ENCODE measurements at places on chromosomes 5 and 9.

- DNase-seq, result no peak
Measured at GRCh38 chr5:133962801-133963476, 5.5 kb downstream of the C5orf15 start.

GRCh38 chr9:80320480-80320879, 748.7 kb downstream of the TLE4 start:
- no peak for DNase-seq

- DNase-seq, result no peak
Measured at GRCh38 chr5:34842554-34842953, 3.6 kb downstream of the TTC23L start.

- DNase-seq, result peak; percentile 9
Measured at GRCh38 chr9:27535701-27536118, 6.1 kb upstream of the MOB3B start.

DNA sequence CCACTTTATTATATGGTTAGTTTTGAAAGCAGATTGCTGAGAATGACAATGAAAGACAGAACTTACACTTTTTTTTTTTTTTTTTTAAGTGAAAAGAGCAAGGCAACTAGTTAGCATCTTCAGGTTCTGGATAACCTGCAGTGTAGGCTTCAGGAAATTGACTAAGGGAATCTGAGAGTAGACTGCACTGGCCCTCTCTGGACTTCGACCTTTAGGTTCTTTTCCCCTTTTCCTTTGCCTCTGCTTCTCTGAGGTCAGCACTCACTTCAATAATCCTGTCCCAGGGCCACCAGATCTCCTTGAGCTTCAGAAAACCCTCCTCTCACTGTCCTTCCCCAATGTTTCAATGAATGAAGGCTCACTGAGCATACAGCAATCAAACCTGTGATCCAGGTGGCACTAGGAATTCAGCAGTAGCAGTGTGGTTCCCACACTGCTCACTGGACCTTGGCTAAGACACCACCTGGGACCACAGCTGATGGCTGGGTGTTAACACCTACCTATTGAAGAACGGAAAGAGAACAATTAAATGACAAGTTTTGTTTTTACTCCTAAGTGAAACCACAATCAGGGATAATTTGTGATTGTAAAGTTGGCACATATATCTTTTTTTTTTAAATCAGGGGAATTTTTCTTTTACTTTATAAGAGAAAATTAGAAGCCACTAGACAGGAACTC, 85.8 kb upstream of the IL6ST start:
- no peak for DNase-seq

- DNase-seq, result no peak
Measured at GRCh38 chr5:78573318-78573717, 75.3 kb downstream of the LHFPL2 start.

- no peak for DNase-seq
Measured at GRCh38 chr9:137478962-137479861, 20.1 kb upstream of the NSMF start.

DNA sequence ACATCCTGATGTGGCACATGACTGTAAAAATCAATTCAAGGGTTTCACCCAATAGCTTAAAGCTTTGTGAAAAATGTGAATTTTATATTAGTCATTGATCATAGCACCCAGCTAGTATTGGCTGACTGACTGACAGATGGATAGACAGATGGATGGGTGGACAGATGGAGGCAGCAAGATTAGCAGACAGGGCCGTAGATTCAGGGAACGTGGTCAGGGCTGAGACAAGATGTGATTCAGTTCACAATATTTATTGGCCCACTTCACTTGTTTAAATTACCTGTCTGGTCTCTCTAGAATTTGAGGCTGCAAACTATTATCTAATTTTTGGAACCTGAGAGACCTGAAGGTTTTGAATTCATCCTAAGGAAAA, 12.0 kb upstream of the PCSK5 start:
- no peak for DNase-seq

- no peak for DNase-seq
Measured at GRCh38 chr9:137037035-137037434, 5.1 kb upstream of the FUT7 start.

DNA sequence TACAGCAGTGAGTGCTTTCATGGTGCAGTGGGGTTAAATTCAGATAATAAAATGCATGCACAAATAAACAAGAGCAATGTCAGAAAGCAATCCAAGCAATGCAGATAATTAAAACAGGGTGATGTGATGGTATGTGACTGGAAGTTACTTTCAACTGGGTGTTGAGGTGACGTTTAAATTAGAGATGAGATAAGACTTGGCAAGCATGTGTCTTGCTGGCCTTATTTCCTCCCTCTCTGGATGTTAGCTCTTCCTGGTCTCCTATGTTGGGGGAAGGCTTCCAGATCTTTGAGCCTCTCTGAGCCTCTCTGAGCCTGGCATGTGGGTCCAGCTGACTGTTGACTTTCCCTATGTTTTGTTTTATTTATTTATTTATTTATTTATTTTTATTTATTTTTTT, 54.4 kb downstream of the DOCK2 start:
- DNase-seq, result no peak

GRCh38 chr9:135690836-135691570, 8.3 kb downstream of the SOHLH1 start:
- DNase-seq, result no peak

- peak; percentile 15 for DNase-seq
Measured at GRCh38 chr9:131622523-131622922, 77.2 kb downstream of the PRRT1B start.

- DNase-seq, result no peak
Measured at GRCh38 chr5:137205231-137206027, 293.7 kb downstream of the SPOCK1 start.

GRCh38 chr9:71909887-71910649, 925 bp downstream of the ABHD17B start:
- DNase-seq, result peak; percentile 33

DNA sequence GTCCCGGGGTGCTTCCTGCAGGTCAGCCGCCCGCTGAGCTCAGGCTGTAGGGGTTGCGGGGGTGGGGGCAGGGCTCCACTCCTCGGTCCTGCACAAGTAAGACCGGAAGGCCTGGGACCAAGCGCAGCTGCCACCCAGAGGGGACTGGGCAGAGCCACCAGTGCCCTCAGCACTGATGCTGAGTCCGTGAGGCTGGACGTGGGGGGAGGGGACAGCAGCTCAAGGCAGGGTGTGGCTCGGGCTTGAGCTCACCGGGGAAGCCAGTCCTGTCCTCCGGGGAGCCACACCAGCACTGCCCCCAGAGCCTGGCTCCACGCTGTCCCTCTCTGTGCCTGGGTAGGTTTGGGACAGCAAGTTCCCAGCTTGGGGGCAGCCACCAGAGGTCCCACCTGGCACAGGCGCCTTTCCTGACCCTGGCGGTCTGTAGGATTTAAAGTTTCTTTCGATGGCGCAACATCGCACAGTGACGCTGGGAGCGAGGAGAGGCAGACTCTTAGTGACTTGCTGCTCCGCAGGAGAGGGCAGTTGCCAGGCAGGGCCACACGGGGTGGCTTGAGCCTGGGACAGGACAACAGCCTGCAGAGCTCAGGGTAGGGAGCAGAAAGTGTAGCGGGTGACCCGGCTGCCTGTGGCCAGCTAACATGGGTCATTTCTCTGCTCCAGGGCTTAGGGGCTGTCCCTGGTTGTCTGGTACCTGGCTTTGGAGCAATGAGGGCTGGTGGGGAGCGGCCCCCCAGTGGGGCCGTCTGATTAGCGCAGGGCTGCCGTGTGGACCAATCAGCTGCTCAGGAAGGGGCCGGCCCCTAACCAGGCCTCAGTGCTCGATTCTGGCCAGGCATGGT, 5.7 kb downstream of the LCN1 start:
- no peak for DNase-seq

DNA sequence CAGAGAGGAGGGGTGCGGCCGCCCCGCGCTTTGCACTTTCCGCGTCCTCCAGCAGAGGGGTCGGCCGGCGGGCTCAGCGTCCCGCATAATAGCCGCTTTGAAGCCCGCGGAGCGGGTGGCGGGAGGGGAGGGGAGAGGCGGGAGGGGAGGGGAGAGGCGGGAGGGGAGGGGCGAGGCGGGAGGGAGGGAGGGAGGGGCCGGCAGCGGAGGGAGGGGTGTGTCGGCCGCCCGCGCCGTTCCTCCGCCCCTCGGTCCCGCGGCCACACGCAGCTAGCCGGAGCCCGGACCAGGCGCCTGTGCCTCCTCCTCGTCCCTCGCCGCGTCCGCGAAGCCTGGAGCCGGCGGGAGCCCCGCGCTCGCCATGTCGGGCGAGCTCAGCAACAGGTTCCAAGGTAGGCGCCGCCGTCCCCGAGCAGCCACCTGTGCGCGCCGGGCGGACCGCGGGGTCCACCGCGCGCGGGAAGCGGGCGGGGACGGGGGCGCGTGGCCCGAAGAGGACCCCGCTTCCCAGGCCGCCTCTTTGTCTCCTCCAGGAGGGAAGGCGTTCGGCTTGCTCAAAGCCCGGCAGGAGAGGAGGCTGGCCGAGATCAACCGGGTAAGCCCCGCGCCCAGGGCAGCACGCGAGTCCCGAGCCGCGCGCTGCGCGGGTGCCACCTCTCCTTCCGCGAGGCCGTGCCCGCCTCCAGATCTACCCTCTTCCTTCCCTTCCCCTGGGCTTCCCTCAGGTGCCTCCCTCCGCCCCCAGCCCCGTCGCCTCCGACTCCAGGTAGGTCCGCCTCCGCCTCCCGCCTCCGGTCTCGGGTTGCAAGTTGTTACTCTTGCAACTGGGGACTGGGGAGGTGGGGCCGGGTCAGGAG, at the start of gene AIF1L:
AIF1L (plus strand) TSS at position 263 of the 857 bp plus-strand sequence; CDS start at position 362, 99 bp downstream.
- DNase-seq, result peak; percentile 86

GRCh38 chr9:133578524-133579441, 30.4 kb downstream of the FAM163B start:
- no peak for DNase-seq

DNA sequence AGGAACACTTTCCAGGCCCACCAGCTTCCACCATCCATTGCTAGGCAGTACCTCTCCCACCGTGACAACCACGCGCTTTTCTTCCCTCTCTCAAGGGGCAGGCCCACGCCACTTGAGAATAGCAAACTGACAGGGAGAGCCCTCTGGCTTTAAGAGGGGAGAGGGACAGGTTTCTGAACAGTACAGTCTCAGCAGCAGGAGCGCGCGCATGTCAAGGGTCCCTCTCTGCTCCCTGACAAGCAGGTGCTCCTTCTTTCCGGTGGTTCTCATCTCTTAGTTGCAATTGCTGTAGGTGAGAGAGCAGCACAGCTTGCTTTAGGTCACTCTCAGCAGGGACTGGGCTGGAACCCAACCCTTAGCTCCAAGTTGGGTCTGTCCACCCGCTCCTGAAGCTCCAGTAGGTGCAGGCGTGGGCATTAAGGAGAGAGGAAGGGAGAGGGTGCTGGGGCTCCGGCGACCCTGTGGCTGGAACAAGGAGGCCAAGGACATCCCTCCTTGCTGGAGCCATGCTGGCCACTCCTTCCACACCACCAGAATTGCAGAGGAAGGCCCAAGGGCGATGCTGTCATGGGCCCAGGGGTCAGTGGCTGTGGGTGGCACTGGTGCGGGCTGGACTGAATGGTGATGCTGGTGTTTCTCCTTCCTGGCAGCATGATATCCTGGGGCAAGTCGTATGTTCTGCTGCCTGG, 9.0 kb upstream of the PHF2 start:
- DNase-seq, result peak; percentile 20

GRCh38 chr9:79408200-79408599, 163.6 kb upstream of the TLE4 start:
- DNase-seq, result peak; percentile 2

- DNase-seq, result no peak
Measured at GRCh38 chr9:84691634-84692033, 22.1 kb downstream of the NTRK2 start.

DNA sequence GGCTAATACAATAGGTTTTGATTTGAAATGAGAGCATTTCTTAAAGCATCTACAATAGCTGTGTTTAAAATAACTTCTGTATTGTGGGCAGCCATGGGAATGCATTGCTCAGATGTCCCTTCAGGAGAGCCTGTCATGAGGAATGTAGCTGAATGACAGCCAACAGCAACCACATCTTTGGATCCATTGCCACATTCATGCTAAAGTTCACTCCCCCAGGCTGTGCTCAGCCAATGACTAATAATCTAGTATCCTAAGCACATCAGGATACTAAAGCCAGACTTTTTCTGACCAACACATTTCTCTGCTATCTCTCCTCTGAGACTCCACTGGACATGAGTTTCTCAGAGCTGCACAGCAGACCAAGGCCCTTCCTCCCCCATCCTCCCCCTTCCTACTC, 45.5 kb downstream of the HTR1A start:
- DNase-seq, result no peak

DNA sequence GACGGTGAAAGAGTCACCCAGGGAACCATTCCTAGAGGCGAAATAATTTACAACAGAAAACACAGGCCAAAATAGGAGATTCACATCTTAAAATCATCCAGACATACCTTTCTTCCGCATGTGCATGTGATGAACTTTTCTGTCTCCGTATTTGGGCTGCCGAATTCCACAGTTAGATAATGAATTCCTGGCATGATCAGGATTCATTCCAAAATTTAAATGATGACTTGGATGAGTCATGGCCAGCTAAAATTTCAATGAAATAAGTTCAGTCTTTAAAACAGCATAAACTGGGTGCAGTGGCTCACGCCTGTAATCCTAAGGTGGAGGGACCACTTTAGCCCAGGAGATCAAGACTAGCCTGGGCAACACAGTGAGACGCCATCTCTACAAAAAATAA, 82.7 kb downstream of the DROSHA start:
- DNase-seq, result no peak

DNA sequence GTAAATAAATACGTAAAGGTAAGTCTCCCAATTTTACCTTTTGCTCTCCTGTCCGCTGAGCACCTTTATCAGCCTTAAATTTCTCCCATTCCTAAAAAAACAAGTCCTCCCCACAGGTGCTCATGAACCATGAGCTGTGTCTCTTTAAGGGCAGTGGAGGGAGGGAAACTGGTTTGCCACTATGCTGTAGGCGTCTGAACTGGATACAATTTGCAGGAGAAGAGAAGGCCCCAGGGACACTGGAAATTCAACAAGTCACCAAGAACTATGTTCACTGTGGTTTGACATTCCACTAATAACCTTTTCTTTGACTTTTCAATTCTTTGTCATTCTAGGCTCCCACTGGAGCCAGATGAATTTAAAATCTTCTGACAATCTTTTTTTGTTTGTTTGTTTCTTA, 72.2 kb downstream of the LHFPL2 start:
- DNase-seq, result no peak

DNA sequence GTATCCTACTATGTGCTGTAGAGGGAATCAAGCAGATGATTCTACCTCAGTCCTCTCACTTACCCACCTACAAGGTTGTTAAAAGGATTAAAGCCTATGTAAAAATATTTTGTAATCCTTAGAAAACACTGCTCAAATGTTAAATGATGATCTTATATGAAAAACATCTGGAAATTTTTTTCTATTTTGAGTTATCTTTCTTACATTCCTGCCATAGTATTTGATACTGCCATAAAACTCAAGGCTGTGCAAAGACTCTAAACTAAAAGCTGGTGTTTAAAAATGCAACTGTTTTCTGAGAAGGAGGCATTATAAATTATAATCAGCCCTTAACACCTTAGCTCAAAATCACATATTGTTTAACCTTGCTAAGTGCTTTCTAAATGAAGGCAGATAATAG, 474.2 kb downstream of the PRELID2 start:
- DNase-seq, result no peak

Measured in common myeloid progenitor, CD34-positive (primary cell).